ENCODE measurements at places on chromosomes 5 and 9. TPM values are rescaled to one million over a fixed set of nuclear protein-coding genes. Genes with fewer than 3 reads are reported as not detected.

GRCh38 chr9:15278091-15278687 is 28.8 kb downstream of the TTC39B start:
- DNase-seq = no peak

GRCh38 chr9:27333241-27334052 is 36.5 kb upstream of the EQTN start:
- DNase-seq = peak; percentile 70

DNA sequence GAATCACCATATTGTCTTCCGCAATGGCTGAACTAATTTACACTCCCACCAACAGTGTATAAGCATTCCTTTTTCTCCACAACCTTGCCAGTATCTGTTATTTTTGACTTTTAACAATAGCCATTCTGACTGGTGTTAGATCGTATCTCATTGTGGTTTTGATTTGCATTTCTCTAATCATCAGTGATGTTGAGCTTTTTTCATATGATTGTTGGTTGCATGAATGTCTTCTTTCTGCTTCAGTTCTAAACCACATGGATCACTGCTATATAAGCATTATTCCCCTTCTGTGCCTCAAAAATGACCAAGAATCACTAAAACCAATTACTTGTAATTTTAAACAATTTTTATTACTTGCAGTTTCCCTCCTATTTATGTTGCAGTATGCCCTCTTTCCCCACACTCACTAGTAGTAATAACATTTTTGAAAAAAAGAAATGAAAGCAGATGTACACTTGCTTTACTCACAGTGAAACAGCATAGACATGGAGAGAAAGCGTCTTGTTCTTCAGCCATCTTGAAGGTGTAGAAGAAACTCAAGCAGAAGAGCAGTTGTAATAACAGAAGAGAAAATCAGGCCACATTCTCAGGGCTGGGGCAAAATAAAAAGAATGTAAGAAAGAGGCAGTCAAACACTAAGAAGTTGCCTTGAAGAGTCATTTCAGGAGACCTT is 4.5 kb upstream of the TMEM252 start:
- DNase-seq = no peak

The SPAG8 gene
- 0.65 TPM for total RNA-seq

- DNase-seq = no peak
Measured at GRCh38 chr5:39638813-39639212, 214.0 kb upstream of the DAB2 start.

The SLC2A6 gene
- 30.9 TPM for total RNA-seq

GRCh38 chr5:174549254-174549653 is 175.1 kb upstream of the MSX2 start:
- DNase-seq = no peak

- DNase-seq = peak; percentile 22
Measured at GRCh38 chr5:17282283-17283120, 65.1 kb downstream of the BASP1 start.

The ETF1 gene
- total RNA-seq = 208 TPM

The CDX1 gene
- 1.3 TPM for total RNA-seq

DNA sequence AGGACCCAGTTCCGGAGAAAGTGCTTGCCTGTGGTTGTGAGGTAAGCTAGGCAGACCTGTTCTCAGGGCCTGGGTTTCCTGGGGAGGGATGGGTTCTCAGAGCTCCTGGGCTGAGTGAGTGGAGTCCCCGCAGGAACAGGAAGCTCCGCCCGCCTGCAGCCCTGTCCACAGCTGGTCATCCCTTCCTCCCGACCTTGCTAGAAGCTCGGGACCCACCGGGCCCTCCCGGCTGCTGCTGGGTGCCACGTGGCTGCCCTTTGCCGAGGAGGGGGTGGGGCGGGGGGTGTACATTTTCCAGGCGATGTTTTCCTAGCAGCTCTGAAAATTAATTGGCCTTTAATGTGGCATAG is 198.1 kb downstream of the C9orf50 start:
- DNase-seq = no peak

All from Daoy (cell line).